HepG2 (cell line): ENCODE measurements at places on chromosomes 3 and 15.

- no peak for DNase-seq
Observed at GRCh38 chr3:102400142-102400541, 34.7 kb upstream of the ZPLD1 start.

DNA sequence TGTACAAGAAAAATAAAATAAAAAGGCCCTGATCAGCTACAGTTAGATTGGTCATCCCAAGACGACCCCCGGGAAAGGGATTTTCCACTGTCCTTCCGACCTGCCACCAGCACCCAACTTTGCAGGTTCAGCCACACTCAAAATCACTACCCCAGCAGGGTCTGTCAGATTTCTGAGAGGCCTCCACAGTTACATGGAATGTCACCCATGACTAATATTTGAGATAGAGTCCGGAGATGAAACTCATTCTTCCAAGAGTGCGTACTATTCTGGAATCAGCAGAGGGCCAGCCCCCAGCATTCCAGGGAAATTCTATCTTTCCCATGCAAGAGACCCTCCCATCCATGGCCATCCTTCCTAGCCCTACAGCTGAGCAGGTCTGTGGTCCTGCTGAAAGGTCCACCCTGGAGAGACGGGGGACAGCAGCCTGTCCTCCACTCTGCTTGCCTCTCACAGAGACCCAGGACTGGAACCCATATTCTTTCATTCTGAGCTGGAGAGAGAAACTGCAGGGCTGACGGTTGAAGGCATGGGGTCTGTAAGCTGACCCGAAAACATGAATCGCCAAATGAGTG, 5.8 kb downstream of the LIPC start:
- DNase-seq = no peak

GRCh38 chr3:188446014-188446413, 292.1 kb downstream of the LPP start:
- DNase-seq = no peak

- DNase-seq = no peak
Observed at GRCh38 chr15:52095597-52096262, 16.8 kb downstream of the BCL2L10 start.

- no peak for DNase-seq
Observed at GRCh38 chr3:186588632-186589031, 18.1 kb downstream of the DNAJB11 start.

GRCh38 chr3:33278163-33278562, 921 bp downstream of the FBXL2 start:
- no peak for DNase-seq

GRCh38 chr3:193909387-193909786, 226.6 kb upstream of the HES1 start:
- DNase-seq = no peak

DNA sequence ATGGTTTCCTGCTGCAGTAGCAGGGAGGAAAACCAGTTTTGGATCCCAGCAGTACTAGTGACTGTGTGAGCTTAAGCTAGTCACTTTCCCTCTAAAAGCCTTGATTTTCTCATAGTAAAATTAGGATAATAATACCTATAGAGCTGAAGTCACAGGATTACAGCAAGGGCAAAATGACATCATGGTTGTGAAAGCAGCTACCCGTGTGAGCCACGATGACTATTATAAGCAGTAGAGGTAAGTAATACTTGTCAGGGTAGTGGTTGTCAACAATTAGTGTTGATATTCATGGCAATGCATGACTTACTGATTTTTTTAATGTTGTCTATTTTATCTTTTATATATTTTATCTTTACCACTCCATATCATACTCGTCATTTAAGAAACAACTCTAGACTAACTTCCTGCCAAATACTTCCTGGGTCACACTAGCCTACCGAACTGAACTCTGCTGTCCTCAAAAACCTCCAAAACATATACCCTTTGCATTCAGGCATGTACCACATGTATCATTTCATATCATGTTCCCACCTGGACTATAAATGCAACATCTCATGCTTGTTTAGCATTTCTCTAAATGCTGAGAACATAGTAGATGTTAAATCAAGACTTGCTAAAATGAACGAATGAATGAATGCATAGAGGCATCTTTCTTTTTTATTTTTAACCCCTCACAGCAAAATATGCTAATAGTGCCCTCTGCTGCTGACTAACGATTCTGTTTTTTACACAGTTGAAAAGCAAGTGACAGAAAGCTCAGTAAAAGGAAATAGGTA, 172.6 kb downstream of the P3H2 start:
- DNase-seq = no peak

- no peak for DNase-seq
Observed at GRCh38 chr3:121482660-121483059, 63.1 kb downstream of the POLQ start.

GRCh38 chr3:32522682-32523081, 20.0 kb upstream of the CMTM6 start:
- DNase-seq = no peak

DNA sequence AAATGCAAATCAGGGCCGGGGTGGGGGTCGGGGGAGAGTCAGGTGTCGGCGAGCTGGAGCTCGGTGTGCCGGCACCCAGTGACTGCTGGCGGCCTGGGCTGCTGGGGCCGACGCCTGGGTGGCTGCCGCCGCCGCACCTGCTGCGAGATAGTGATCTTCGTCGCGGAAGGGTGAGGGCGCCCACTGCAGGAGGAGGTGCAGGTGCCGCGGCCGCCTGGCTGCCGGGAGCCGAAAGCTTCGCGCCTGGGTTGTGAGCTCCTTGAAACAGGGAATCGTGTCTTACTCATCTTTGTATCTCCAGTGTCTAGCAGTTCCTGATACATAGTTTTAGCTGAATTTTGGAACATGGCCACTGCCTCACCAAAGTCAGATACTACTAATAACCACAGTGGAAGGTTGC, 64.0 kb upstream of the CPOX start:
- no peak for DNase-seq

DNA sequence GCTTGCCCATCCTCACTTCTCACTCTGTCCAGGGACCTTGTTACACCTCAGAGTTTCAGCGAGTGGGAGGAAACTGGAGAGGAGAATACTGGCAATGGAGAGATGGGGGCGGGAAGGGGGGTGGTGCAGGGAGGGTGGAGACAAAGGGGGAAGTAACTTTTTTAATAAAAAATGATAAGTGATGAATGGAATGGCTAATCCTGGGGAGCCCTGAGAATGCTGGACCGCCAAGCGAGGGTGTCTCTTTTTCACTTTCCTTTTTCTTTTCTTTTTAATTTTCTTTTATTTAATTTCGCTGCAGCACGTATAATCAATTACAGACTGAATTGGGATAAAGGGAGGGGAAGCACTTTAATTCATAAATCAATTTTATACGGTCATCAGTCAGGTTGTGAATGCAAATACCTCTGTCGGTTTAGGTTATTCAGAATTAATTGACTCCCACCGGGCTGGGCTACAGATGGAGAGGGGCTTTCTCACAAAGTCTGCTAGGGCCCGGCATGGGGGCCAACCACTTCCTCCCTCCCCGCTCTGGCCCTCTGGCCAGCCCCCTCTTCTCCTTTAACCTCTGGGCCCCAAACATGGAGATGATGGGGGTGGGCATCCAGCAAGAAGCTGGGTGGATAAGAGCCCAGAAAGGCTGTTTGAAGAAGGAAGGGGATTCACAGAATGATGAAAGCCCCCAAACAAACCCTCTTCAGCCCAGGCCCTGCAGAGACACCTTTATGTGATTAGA, 106.8 kb upstream of the BOC start:
- no peak for DNase-seq

GRCh38 chr15:28914483-28915023, 28.8 kb downstream of the APBA2 start:
- DNase-seq = no peak

DNA sequence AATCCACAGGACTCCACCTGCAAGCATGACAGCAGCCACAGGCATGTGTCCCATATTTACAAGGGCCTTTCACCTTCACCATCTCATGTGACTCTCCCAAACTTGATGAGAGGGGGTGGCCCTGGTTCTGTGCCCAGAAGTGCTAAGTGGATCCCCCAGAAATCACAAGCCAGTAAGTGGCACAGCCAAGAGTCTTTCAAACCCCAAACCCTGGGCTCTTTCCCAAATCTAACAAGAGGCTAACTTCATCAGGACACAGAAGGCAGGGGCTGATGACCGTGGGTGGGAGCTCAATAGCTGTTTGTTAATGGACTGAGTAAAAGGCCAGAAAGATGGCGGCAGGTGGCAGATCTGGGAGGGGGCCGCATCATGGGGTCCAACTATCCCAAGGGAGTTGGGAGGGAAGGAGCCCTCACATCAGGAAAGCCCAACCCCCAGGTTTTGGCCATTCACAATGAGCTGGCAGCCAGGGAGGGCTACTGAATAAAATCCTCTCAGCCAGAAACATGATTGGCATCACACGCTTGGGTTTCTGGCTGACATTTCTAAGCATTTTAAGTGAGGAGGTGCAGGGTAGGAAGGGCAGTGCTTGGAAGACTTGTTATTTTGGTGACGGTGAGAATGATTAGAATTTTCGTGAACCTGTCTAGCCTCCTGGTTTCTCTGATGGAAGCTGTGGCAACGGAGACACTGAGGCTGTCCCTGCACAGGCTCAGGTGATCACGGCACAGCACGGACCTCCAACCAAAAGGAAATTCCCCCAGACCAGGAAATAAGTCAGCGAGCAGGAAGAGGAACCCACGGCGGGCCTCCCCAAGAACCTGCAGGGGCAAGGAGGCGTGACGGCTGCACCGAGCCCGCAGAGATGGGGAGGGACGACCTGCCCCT, 109.3 kb downstream of the OXNAD1 start:
- DNase-seq = no peak

DNA sequence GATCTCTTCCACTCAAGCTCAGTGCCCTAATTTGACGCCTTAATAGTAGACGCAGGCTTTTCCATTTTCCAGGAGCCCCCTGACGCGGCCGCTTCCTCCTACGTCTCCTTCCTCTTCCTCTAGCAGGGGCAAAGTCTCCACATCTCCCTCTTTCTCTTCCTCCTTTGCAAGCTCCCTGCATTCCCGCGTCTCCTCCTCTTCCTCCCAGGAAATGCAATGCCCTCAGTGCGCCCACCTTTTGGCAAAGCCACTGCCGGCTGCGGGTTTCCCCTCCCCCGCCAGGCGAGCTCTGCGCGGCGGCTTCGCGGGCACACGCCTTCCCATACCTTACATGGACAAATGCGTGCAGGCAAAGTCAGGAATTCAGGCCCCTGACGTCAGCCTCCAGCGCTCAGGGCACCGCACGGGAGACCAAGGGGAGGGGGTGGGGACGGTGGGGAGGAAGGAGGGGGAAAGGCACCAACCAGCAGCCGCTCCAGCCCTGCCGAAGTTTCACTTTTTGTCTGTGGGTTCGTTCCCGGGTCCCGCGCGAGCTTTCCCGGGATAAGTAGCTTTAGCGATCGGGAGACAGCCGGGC, 432 bp upstream of the LPP start:
- DNase-seq = peak; percentile 88

DNA sequence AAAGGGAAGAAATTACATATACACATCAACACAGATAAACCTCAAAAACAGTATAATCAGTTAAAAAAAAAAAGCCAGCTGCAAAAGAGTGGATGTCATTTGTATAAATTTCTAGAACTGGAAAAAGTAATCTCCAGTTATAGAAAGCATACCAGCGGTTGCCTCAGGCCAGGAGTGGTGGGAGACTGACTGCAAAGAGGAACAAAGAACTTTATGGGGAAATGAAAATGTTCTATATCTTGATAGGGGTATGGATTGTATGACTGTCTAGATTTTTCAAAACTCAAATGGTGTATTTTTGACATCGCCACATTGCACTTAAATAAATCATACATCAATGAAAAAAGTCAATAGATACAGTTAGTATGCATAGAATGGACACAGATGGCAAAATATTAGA, 241.6 kb downstream of the SCAPER start:
- DNase-seq = no peak

DNA sequence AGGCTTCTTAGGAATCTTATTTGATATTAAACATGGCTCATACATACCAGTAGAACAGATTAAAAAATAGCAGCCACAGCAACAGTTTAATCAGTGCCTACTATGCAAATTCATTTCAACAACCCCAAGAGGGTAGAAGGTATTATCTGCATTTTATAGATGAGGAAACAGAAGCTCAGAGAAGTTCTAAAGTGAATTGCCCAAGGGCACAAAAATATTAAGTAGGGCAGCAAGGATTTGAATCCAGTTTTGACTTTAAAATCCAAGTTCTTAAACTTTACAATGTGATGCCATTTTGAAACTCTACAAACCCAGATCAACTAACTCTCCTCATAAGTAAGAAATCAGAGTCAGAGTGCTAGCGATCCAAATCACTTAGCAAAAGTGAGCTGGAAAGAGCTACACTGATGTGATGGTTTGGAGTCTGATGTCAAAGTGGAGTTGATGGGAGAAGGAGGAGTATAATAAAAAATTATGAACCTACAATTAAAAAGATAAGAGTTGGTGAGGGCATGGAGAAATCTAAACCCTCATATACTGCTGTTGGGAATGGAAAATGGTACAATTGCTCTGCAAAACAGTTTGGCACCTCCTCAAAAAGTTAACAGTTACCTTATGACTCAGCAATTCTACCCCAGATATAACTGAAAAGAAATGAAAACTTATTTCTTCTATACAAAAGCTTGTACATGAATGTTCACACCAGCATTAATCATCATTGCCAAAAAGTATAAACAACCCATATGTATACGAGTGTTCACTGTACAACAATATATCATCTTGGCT, 51.0 kb upstream of the PLXND1 start:
- no peak for DNase-seq

DNA sequence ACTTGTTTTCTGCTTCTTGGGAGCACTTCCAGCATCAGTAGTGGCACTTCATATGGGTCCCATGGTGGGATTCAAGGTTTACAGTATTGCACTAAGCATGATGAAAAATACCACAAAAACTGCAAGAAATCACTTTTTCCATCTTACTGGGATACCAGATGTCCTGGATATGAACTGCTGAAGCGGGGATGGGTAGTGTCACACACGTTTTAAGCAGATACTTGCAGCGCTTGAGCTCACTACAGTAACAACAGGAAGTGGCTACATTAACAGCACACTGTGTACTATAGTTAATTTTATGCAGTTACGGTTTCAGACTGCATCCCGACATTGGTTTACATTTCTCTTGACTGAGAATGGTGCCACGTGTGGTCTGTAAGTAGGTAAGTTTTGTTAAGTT, 3.5 kb upstream of the ISG20 start:
- no peak for DNase-seq

DNA sequence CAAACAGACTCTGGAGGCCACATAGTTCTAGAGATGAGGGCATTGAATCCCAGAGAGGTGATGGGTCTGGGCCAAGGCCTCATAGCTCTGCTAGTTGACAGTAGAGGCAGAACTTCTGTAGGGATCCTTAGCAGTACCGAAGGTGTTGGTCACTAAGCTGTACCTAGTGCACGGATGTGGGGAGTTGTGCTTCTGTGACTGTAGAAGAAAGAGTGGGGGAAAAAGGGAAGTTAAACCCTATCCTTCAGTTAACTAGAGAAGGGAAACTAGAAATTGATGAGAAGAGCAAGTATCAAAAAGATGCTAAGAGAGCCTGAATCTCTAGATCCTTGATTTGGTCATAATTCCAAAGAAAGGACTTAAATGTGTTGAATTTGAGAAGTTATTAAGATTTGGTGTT, 186.7 kb downstream of the NFKBIZ start:
- no peak for DNase-seq
